ENCODE measurements at places on chromosomes 3 and 15.

GRCh38 chr15:59307165-59307537, 65.5 kb downstream of the MYO1E start:
- no peak for DNase-seq

- no peak for DNase-seq
Measured at GRCh38 chr3:66312039-66312438, 91.2 kb downstream of the SLC25A26 start.

GRCh38 chr3:181715571-181716340, 4.0 kb downstream of the SOX2 start:
- DNase-seq: no peak

- peak; percentile 89 for DNase-seq
Measured at GRCh38 chr3:27533718-27534573, 49.8 kb upstream of the SLC4A7 start.

DNA sequence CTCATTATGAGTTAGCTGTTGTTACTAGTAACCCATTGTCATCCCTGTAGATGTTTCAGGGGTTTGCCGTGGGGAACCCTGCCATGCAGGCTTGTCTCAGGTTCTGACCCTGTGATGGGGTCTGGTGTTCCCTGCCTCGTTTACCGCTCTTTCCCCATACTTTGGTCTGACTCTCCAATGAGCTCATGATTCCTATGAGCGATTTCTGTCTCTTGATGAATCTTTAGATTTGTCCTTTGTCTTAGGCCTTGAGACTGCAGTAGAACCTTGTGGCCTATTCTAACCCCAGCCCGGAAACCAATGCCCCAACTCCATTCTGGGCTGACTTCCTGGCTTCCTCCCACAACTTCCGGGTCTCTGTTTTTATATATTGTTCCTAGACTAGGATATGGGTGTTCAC, 11.3 kb upstream of the IQGAP1 start:
- DNase-seq: no peak

DNA sequence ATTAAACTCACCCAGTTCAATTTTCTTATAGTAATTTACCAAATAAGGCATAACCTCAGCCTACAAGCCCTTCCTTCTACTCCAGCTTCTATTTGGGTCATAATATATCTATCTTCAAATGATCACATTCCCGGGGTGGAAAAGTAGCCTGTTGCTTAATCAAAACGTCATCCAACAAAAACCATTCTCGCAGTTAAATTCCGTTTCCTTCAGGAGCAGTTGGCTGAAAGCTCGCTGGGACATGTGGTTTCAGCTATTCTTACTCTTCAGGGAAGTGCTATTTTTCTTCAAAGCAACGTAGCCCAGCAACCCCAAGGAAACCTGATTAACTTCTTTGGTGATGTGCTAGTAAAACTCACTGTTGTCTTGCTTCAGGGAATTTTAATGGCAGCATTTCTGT, 59.6 kb downstream of the MAGI1 start:
- DNase-seq: no peak

DNA sequence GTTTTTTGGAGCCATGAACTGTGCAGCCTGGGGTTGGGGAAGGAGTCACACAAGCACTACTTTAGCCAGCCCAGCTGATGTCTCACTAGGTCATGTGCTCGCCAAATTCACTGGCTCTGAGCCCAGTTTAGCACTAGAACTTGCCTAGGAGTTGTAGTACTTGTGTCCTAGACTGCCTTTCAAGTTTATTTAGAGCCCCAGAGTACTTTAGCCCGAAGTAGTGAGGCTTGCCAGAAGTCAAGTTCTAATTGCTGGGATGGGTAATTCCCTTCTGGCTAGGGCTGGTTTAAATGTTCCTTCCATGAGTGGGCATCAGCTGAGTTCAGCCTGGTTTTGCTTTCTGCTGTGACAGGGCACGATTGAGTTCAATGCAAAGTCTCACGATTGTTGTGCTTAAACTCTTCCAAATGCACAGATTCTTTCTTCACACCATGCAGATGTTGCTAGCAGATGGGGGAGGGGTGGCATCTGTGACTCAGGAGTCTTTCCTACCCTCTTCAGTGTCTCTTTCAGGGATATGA, 228.2 kb upstream of the ZPLD1 start:
- DNase-seq: peak; percentile 92

DNA sequence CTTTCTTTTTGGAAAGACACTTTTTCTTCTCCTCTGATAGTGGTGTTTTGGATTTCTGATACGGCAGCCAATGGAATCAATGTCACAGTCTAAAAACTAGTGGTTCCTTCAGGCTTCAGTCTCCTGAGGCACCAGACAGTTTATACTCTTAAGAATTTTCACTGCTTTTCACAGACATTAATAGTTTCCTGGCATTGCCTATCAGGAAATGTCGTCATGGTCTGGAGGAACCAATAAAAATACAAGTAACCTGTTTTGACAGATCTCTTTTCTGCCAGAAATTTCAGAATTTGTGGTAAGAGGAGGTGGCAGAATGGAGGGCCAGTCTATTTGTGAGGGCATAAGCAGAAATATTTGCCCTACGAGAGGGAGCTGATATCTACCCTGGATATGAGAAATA, 44.8 kb downstream of the FILIP1L start:
- DNase-seq: no peak

DNA sequence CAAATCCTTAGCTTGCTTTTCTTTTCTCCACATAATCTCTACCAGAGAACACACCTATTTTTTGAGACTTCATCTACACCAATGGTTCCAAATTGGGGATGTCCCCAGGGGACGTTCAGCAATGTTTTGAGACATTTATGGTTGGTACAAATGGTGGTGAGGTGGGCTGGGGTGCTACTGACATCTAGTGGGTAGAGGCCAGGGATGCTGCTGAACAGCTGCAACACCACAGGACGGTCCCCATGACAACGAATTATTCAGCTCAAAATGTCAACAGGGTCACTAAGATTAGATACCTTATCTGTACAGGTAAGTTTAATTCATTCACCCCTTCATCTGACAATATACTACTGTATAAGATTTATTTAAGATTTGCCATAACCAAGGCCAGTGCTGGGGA, 14.4 kb downstream of the GK5 start:
- DNase-seq: no peak

GRCh38 chr15:68409736-68410370, 22.1 kb downstream of the ITGA11 start:
- peak; percentile 53 for DNase-seq

DNA sequence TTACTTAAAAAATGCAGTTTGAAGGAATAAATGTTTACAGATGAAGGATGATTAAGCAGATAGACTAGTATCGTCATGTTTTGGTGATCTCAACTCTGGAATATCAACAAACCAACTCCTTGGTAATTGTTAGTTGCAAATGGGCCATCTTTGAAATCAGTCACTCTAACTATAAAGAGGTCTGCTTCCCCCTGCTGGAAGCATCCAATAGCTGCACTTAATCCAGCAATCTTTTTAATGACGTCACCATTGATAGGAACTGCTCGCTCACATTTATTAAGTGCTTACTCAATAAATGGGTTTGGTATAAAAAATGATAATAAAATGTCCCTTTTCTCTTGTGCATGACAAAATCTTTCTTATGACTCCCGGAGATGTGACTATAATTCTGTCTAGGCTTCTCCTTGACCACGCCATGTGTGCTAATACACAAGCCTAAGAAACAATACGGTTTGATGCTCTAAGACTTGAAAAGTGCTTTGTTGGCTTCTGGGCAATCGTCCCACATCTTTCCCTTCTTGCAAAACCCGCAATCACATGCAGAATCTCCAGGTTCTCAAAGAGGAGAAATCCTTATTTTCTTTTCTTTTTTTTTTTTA, 227.6 kb upstream of the POU1F1 start:
- DNase-seq: no peak

DNA sequence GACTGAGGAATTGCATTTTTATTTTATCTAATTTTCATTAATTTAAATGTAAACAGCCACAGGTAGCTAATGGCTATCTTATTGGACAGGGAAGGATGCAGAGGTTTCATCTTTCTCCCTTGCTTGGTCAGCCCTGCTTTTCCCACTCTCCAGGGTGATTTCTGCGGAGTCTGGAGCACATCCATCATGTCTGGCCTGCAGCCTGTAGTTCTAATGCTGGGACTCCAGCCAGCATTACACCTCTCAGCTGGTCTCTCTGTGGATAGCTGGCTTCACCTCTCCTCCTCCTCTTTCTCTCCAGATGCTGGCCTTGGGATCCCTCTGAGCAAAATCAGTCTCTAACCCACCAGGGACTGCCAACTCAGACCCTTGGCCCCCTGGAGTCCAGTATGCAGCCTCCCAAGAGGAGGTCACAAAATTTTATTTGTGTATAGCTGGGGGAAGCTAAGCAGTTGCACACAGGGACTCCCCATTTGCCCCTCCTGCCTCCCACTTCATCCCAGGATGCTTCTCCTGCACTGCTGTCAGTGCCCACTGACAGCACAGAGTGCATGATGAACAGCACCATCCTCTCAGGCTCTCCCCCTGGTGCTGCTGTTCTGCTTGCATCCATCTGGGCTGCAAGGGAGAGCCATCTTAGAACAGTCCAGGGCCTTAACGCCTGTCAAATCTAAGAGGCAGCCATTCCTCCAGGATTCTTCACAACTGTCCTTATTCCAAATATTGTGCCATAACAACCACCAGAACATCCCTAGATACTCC, 1.7 kb downstream of the BFSP2 start:
- no peak for DNase-seq

Data from right atrium auricular region (tissue), 2 donors.